ENCODE measurements at places on chromosomes 13 and 19. TPM values are rescaled to one million over a fixed set of nuclear protein-coding genes. Genes with fewer than 3 reads are reported as not detected.

The ELSPBP1 gene
- total RNA-seq = not detected

The NLRP12 gene
- not detected for total RNA-seq

The TMC4 gene
- total RNA-seq = 0.74 TPM

The POSTN gene
- total RNA-seq = 5.1 TPM

The ZNF571 gene
- total RNA-seq = 5.0 TPM

The KLHL1 gene
- total RNA-seq = not detected

The KBTBD6 gene
- 8.6 TPM for total RNA-seq

The ELOF1 gene
- 44.3 TPM for total RNA-seq

The TGFBR3L gene
- 0.46 TPM for total RNA-seq

The TSHZ3 gene
- total RNA-seq = 0.63 TPM

DNA sequence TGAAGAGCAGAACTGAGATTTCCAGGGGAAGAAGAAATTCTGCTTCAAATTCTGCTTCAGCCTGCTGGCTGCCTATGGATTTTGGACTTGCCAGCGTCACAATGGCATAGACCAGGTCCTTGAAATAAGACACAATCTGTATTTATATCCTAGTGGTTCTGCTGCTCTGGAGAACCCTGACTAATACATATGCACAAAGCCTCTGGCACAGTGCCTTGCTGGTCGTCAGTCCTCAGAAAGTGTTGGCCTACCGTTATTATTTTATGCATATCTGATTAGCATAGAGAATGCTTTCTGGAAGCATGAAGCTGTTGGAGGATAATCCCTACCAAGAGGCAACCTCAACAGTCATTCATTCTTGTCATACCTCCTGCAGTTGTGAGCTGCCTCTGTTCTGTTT, 213.7 kb downstream of the B3GLCT start:
- no peak overlapping the region for H3K4me3 ChIP-seq
- H3K27me3 ChIP-seq = no peaks in the 10 kb centered on the region
- no peaks in the 10 kb centered on the region for H3K36me3 ChIP-seq
- no peaks in the 10 kb centered on the region for H3K4me1 ChIP-seq

GRCh38 chr13:76822698-76823267, 63.4 kb downstream of the KCTD12 start:
- peak; percentile 74 for DNase-seq
- no peak overlapping the region for H3K4me3 ChIP-seq
- no peak overlapping the region for H3K27ac ChIP-seq
- H3K27me3 ChIP-seq = no peaks in the 10 kb centered on the region

DNA sequence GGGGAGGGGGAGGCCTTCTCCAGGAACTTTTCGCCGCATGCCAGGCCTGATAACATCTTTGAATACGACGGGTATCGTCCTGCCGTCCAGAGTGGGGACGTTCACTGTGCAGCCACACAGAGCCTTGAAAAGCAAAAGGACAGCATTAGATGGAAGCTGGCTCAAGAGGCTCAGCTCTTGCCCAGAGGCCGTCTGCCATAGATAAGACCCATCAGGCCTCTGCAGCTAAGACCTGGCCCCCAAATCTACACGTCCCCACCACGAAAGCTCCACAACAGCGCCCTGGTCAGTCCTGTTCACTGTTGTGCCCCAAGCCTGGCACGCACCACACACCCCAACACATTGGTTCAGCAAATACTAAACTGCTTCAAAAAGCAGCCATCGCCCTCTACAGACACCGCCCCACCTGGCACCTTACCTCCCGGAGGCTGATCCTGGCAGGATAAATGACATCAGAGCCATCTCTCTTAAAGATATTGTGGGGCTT, 2.1 kb downstream of the DNAJB1 start:
- no peaks in the 10 kb centered on the region for H3K27me3 ChIP-seq
- peaks cover 21% of the 10 kb centered on the region for H3K36me3 ChIP-seq
- DNase-seq = no peak
- no peak overlapping the region for H3K27ac ChIP-seq
- H3K4me3 ChIP-seq = peak overlapping the region; percentile 84
- H3K4me1 ChIP-seq = peaks cover 10% of the 10 kb centered on the region

- no peak for DNase-seq
- H3K4me3 ChIP-seq = no peak overlapping the region
- H3K27me3 ChIP-seq = peaks cover 16% of the 10 kb centered on the region
Observed at GRCh38 chr13:111908981-111909380, 158.0 kb upstream of the SOX1 start.

GRCh38 chr19:1908364-1908678, 3.1 kb downstream of the ADAT3 start:
- H3K27ac ChIP-seq = peak overlapping the region; percentile 6
- H3K27me3 ChIP-seq = no peaks in the 10 kb centered on the region
- no peaks in the 10 kb centered on the region for H3K4me1 ChIP-seq
- peaks cover 2% of the 10 kb centered on the region for H3K36me3 ChIP-seq
- no peak for DNase-seq

- no peak overlapping the region for H3K27ac ChIP-seq
- no peaks in the 10 kb centered on the region for H3K36me3 ChIP-seq
- H3K4me3 ChIP-seq = no peak overlapping the region
- H3K4me1 ChIP-seq = no peaks in the 10 kb centered on the region
Observed at GRCh38 chr19:7582446-7582845, 13.2 kb upstream of the CAMSAP3 start.

GRCh38 chr19:45243144-45243732, 2.0 kb downstream of the EXOC3L2 start:
- H3K36me3 ChIP-seq = no peaks in the 10 kb centered on the region
- H3K4me1 ChIP-seq = peaks cover 5% of the 10 kb centered on the region
- no peak for DNase-seq
- H3K27me3 ChIP-seq = peaks cover 6% of the 10 kb centered on the region
